Renal cortex interstitium (tissue), 15 donors: ENCODE measurements at places on chromosomes 4 and X. TPM values are rescaled to one million over a fixed set of nuclear protein-coding genes. Genes with fewer than 3 reads are reported as not detected.

DNA sequence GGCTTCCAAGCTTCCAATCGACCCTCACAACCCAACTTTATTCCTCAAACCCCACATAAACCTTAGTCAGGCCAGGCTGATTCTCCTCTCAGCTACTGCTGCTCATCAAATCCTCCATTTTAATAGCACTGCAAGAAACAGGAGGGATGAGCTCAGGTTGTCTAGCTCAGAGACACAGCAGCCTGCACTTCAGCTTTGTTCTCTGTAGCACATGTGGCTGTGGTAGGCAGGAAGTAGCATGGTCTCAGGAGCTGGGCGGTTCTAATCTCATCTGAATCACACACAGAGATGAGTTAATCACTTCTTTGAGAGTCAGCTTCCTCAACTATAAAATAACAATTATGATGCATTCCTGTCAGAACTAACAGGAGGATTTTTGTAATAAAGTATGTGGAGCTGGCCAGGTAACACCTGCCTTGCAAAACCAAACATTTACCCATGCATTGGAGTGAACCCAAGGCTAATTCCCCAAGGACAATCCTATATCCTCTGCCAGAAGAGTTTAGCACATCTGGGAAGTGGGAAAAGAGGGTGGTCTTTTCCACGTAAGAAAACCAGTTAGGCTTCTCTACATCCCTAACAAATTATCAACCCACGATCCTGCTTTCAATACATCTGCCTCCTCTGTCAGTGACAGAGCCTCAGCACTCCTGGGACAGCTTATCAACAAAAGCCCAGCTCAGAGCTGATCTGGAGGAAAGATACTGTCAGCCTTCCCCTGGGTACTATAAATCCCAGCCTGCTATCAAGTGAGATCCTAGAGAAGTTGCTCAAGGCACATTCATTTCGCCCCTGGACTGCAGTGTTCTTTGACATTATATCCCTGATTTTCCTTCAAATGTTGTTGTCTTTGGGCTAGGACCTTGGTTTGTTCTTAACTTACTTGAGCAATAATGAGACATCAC, 32.8 kb downstream of the ELOVL6 start:
- no peak for DNase-seq

GRCh38 chr4:74327762-74328161, 19.5 kb downstream of the EPGN start:
- DNase-seq = no peak

DNA sequence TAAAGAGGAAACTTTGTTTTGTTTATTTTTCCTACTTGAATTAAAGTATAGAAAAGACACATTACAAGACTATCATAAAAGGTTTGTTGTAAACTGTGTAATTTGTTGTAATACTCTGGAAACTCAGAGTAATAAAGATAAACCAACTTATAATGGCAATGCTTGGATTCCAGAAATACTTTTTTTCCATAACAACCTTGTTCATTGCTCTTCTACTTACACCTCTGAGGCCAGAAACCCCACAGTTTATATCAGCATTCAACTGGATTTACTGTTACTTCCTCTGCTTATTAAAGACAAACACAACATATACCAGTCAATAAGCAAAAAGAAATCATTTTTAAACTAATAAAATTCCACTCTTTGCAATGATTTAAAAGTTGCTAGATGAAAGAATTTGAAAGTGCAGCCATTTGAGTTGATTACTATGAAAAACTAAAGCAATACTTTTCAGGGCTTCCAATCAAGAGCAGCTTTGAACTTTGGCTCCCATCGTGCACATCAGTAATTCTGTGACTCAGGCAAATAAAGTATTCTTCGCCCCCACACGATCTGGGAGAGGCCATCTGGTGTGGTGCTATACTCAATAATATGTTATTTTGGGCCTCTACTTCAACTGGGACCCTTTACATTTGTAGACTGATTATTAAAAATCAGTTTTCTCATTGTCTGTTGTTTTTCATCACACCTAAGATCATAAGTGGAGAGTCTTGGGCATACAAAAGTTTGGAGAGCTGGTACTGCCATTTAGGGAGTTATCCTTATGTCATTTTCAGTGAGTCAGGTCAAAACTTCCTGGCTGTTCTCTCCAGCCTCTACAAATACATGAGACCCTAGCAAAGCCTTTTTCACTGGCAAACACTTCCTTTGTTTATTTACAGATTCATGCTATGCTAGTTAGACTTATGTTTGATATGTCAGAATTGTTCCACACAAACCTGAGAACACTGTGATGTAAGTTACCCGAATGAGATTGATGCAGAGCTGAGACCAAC, 20.5 kb downstream of the DDIT4L start:
- DNase-seq = no peak

DNA sequence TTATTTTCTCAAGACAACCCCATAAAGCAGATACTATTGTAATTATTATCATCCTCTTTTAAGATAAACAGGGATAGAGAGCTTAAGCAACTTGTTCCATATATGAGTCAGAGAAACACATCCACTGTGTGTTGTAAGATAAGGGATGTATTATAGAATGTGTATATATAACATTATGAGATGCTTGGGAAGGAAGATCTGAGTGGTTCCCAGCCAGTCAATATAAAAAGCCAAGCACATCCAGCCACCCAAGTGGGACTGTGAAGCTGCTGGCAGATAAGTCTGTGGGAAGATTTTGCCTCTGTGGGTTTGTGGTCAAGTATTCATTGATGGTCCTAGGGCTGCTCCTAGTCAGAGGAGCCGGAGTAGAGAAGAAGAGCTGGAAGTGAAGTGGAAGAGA, 16.5 kb upstream of the BMPR1B start:
- DNase-seq = no peak

PABPC1L2B gene
- not detected for polyA plus RNA-seq
